ENCODE measurements at places on chromosomes 13 and 19.

DNA sequence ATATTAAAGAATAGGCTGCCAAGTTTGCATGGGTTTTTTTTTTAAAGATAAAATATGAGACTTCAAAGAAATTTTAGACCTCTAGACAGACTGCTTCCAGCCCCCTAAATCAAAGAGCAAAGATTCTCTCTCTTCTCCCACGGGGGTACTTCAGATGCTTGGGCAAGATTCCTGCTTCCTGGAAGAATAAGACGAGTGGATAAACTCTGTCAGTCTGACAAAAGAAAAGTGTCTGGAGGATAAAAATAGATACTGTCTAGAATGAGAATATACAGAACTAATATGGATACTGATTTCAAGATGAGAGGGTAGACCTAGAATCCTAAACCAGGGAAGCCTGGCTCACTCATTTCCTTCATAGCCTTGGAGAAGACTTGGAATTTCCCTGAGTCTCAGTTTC lies 435.1 kb downstream of the FOXO1 start:
- DNase-seq: no peak

GRCh38 chr13:43307921-43308433 lies 284.6 kb downstream of the DNAJC15 start:
- DNase-seq: peak; percentile 87

- DNase-seq: no peak
These were observed 21.7 kb downstream of the ZIC5 start for GRCh38 chr13:99949679-99950413.

DNA sequence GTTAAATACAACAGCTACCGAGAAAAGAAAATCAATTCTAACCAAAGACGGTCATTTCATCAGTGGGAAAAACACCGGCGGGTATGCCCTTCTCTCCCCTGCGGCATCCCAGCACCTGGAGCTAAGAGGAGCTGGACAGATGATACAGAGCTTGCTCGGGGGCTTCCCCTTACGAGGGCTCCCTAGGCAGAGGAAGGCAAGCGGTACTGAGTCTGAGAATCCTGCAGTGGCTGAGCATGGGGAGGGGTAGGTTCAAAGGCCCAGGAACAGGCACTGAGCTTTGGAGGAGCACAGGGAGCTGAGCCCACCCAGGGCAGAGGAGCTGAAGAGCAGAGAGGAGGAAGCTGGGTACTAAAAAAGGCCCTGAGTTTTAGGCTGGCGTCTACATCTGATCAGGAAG lies 12.7 kb downstream of the STK24 start:
- no peak for DNase-seq

DNA sequence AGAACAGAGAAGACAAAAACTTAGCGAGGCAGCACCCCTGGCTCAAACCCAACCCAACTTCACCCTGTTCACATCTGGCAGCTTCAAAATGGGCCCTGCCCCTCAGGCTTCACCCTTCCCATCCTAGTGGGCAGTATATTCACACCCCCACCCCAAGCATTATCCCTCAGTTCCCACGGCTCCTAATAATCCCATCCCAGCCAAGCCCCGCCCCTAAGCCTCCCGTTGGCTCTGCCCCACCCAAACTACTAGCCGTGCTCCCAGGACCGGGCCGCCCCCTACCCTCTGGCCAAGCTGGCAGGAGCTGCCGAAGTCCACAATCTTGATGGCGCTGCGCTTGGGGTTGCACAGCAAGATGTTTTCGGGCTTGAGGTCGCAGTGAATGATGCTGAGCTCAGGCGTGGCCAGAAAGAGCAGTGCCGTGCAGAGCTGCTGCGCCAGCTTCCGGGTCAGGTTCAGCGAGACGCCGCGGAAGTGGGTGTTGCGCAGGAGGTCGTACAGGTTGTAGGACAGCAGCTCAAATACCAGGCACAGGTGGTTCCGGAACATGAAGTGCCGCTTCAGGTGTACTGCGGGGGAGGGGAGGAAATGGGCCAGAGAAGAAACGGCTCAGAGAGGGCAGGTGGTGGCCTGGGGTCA lies 5.8 kb downstream of the DYRK1B start:
- no peak for DNase-seq

- no peak for DNase-seq
These were observed 29.0 kb upstream of the SLITRK6 start for GRCh38 chr13:85828094-85828684.

- DNase-seq: no peak
These were observed 17.3 kb downstream of the MPHOSPH8 start for GRCh38 chr13:19650742-19651141.

DNA sequence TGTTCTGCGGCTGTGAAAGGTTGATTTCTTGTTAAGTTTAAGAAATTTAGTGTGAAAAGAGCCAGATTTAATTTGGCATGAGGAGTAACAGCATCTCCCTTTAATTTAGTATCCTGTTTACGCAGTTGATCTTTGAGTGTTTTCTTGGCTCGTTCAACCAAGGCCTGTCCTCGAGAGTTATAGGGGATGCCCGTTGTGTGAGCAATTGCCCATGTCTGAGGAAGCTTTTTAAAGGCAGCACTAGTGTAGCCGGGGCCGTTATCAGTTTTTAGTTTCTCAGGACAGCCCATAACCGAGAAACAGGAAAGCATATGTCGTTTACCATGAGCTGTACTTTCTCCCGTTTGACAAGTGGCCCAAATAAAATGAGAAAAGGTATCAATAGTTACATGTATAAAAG lies 47.5 kb upstream of the ZNF43 start:
- DNase-seq: no peak

GRCh38 chr13:28058866-28059613 lies 41.3 kb downstream of the FLT3 start:
- no peak for DNase-seq

GRCh38 chr13:73998631-73999030 lies 135.6 kb downstream of the KLF12 start:
- no peak for DNase-seq

DNA sequence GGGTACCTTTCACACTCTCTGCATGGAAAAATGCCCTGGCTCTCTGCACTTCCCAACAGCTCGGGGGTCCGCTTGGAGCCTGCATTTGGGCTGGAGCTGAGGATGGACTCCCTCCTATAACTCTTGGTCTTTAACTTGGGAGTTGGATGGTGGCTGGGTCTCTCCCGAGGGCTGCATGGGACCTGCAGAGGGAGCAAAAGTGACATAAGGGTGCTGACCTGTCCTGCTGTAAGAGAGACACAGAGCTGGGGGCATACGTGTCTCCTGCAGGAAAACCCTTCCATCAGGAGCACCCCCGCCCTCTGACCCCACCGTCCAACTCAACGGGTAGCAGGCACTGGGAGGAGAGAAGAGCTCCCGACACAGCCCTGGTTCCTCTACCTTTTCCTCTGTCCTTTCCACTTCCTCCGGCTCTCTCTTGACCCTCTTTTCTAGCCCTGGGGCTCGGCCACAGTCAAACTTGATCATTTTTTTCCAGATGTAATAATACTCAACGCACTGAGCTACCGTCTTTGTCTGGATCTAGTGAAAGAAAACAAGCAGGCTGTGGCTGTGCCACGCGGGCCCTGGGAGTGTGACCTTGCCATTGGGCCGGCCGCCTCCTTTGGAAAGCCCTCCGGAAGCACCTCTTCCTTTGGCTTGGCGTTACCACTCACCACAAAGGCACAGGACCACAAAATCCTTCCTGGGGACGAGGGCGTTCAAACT lies 6.8 kb upstream of the NAPA start:
- DNase-seq: no peak

DNA sequence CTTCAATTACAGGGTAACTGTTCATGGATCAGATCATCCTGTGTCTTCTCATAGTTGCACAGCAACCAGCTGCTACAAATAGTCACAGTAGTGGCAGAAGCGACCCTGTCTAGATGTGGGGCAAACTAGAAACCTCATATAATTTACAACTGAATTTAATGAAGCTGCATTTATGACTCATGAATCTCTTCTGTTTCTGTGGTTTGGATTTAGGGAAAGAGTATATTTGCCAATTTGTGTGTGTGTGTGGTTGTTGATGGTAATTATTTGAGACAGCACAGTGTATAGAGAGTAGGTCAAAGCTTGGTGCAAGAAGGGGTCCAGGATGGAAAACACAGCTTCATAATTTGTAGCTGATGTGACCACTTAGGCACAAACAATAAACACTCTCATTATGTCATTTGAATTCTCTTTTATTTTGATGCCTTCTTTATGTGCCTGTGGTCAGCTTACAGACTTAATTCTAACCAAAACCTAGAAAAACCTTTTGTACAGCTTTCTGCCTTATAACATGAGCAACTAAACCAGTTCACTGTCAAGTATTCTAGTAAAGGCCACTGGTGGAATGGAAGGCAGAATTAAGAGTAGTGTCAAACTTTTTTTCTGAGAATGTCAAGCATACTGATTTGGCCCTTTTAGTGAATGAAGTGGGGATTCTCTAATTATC lies 218.1 kb downstream of the TBC1D4 start:
- DNase-seq: no peak

DNA sequence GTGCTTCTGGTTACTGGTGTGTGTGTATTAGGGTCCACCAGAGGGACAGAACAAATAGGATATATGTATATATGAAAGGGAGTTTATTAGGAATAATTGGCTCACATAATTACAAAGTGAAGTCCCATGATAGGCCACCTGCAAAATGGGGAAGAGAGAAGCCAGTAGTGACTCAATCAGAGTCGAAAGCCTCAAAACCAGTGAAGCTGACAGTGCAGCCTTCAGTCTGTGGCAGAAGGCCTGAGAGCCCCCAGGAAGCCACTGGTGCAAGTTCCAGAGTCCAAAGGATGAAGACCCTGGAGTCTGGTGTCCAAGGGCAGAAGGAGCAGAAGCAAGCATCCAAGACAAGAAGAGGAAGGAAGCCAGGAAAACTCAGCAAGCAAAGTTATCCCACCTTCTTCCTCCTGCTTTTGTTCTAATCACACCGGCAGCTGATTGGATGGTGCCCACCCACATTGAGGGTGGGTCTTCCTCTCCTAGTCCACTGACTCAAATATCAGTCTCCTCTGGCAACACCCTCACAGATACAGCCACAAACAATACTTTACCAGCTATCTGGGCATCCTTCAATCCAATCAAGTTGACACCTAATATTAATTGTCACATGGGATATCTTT lies 21.7 kb upstream of the SCEL start:
- DNase-seq: no peak

- no peak for DNase-seq
These were observed 410 bp downstream of the PIN1 start for GRCh38 chr19:9835507-9835949.

DNA sequence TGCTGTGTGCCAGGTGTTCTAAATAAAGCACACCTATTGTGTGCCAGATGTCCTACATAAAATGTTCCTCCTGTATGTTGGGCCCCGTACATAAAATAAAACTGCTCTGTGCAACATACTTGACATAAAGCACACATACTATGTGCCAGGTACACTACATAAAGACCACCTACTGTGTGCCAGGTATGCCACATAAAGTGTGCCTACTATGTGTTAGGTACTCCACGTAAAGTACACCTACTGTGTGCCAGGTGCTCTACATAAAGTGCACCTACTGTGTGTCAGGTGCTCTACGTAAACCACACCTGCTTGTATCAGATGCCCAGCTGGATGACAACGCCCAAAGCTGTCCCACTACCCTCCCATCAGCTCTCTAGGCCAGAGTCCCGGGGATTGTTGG lies 5.8 kb upstream of the OR10H5 start:
- no peak for DNase-seq

GRCh38 chr19:53875602-53876325 lies 6.2 kb upstream of the PRKCG start:
- no peak for DNase-seq

DNA sequence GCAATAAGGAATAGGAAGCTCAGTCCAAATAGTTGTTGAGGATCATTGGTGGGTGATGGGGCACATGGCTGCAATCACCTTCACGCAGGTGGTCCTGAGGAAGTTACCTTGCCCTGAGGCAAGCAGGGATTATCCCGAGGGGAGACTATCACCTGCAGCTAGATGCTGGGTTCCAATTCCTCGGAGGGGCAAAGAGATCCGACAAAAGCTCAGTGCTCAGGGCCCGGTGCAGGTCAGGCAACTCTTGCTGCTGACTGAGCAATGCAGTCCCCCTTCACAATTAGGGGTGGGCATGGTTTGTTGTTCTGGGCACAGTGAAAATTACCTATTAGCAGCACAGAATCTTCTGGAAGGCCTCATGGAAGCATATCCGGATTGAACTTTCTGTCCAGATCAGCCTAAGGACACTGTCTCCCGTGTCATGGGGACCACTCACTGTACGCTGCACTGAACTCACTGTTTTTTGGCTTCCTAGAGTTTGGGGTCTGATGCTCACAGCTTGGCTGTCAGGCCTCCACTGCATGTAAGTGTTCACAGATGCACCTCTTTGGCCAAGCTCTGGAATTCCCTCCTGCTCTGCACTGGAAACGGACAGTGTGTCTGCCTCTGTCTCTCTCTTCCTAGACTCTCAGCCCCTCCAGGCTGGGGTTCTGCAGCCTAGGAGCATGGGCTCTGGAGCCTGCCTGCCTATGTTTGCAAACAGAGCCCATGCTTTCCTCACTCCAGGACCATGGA lies 372.7 kb downstream of the ZNF536 start:
- no peak for DNase-seq

GRCh38 chr13:95185311-95185710 lies 115.9 kb downstream of the ABCC4 start:
- no peak for DNase-seq

- no peak for DNase-seq
These were observed 8.9 kb downstream of the CEBPA start for GRCh38 chr19:33293255-33294057.

DNA sequence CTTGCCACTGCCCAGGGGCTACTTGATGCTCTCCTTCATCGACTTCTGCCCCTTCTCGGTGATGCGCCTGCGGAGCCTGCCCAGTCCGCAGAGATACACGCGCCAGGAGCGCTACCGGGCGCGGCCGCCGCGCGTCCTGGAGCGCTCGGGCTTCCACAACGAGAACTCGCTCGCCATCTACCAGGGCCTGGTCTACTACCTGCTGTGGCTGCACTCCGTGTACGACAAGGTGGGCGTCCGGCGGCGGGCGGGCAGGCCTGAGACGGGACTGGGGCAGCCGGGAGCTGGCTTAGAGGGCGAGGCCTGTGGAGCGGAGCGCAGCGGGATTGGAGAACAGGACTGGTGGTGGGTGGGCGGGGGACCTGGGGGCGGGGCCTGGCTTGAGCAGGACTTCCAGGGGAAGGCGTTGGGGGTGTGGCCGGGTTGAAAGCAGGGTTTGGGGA lies 12.7 kb upstream of the PSMD8 start:
- DNase-seq: peak; percentile 76

DNA sequence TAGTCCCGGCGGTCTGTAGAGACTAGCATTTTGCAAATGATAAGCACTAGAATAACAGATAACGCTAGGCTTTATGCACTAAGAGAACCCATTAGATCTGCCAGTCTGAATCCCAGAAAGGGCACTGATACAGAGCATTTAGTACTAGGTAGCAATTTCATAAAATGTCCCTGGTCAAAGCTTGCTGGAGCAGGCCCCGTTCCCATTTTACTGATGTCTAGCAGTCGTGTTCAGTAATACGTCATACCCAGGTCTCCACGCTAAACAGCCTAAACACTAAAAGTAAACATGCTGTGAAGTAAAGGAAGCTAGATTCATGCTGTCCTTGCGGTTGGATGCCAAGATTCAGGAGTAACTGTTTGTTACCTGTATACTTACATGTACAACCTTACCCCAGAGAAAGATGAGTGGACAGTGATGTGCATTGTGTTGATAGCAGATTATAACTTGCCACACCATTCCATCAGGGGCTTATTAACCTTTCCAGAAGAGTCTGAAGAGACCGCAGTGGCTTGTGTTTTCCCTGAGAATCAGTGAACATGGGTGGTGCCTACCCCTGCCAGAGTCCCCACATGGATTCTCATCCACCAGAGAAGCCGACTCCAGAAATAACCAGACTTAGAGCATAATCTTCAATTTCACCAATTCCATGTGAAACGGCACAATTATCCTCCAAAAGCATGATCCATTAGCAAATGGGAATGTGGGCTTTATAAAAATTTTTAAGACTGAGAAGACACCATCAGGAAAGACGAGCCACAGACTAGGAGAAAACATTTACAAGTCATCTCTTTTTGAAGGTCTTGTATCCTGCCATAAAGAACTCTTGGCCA lies 3.4 kb upstream of the RPS11 start:
- DNase-seq: no peak
